ENCODE measurements at places on chromosomes 2 and 18.

DNA sequence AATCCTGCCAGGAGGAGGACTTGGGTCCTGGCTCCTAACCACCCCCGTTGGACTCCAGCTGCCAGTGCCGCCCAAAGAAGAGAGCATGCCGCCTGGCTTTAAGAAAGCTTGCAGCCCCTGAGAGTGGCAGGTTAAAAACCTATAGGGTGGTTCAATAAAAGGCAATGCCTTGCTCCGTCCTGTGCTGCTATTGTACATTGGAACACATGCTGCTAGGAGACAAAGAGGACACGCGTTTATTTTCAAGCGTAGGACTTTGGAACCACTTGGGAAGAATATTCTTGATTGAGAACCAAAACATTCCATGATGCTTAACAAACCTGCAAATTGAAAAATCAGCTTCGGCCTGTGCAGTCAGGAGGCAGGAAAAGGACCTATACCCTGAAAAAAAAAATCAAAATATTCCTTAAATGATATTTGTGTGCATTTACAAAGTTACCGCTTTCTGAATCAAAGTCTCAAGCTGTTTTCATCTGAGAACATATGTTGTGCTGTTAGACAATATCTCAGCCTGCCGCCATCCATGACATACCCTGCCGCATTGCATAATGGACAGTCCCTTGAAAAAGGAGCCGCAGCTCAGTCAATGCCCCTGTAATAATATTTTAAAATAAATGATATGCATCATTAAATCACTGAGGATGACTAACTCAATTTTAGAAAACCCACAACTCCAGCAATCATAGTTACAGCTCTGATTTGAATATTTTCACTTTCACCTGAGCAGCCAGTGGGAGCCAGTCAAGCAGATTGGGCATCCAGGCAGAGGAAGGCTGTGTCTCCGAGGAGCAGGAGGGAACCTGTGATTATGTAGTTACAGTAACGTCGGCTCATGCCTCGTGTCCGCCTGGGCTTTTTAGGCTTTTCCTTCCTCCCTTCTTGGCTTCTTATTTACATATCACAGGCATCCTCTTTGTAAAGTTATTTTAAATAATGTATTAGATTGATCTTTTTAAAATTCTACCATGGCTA is 805.6 kb upstream of the FANCL start:
- no peak for DNase-seq

GRCh38 chr2:240418311-240418710 is 17.2 kb upstream of the GPC1 start:
- DNase-seq, result no peak

- DNase-seq, result no peak
These were observed 70.8 kb downstream of the DTNA start for GRCh38 chr18:34780856-34781255.

DNA sequence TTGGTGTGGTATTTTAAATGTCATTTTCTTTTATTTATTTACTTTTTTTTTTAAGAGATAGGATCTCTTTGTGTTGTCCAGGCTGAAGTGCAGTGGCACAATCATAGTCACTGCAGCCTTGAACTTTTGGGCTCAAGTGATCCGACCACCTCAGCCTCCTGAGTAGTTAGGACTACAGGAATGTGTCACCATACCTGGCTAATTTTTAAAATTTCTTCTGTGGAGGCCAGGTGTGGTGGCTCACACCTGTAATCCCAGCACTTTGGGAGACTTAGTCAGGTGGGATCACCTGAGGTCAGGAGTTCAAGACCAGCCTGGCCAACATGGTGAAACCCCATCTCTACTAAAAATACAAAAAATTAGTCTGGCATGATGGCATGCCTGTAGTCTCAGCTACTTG is 33.5 kb upstream of the ZNF512 start:
- DNase-seq, result no peak
